ENCODE measurements at places on chromosomes 2 and 18.

- DNase-seq, result no peak
These were observed 75.8 kb downstream of the CLHC1 start for GRCh38 chr2:55156326-55156725.

GRCh38 chr2:212423089-212423488 is 115.5 kb downstream of the ERBB4 start:
- DNase-seq, result no peak

DNA sequence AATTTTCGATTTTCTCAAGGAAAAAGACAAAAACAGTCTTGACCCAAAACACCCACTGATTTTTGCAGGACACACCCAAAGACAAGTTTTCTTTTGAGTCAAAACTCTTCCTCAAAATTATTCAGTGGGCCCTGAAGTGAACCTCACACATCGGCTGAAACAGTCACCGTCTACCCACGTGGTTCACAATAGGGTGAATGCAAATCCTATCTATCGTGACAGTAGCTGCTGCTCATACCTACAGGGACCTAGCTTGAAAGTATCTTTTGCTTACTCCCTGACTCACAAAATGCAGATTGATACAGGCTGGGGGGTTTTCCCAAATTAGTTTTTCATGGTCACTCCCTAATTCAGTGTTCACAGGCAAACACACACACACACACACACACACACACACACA is 10.7 kb upstream of the CD226 start:
- DNase-seq, result no peak

DNA sequence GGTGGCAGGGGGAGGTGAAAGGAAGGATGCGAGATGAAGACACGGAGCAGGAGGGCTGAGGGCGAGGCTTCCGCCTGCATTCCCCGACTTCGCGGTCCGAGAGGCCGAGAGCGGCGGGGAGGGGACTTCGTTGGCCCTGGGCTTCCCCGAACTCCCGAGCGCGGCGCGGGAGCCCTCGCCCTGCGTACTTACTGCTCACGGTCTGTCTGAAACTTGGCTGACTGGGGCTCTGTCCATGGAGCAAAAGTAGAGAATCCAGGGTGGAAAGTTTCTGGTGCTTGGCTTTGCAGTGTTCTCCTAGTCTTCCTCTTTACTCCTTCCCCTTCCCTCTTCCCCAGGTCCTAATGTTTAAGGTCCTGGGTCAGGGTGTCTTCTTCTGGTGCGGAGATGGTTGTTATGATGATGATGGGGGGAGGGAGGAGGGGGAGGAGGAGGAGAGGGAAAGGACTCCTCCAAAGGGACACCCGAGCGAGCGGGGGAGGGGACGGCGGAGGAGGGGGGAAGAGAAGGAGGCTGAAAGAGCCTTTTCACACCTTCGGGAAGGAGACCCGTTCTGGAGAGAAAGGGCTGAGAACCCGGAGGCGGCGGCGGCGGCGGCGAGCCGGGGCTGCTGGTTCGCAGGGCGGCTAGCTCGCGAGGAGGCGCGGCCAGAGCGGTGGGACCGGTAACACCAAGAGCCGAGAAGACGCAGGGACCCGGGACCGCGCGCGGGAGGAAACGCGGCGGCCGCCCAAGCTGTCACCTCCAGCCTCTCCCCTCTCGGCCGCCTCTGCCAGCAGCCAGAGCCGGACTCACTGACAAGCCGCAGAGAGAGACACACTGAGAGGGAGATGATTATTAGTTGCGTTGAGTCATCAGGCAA is at the start of gene SATB2:
TSS of gene SATB2 (minus strand) at position 793 of the 862 bp plus-strand sequence. CDS start 1,902 bp downstream, outside the sequence.
- peak; percentile 68 for DNase-seq

DNA sequence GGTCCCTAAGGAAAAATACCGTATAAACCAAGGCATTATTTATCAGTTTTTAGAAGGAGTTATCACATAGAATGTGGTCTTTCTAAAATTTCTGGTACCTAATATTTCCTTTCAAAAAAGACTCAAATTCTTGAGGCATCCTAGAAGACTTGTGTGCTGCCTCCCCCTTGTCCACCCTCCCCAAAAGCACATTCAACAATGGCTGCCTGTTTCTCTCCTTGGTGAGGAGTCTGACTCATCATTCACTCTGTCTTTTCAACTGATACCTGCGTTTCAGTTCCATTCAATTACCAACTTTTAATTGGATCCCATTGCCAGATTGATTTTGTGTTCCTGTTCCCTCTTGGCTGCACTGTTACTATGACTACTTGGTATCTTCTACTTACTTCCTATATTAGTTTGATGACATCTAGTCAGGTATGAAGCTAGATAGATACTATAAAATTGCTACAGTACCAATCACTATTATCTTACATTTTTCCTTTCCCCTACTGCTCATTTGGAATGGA is 72.9 kb downstream of the XRCC5 start:
- DNase-seq, result no peak

DNA sequence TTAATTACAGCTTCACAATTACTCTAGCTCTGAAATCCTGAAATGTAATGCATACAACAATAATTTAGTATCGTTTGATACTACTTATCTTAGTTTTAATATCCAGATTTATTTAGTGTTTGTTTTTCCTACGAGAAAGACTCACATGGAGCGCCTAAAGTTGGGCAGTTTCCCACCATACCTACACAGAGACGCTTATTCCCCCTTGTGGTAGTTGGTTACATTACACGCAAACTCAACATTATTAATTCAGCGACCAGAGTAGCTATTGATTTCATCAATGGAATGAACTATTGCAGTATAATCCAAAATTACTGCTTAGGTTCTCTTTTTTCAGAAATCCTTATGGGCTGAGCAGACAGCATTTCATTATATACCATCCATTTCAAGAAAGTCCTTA is 164.0 kb upstream of the REG3G start:
- DNase-seq, result peak; percentile 13

GRCh38 chr2:218169757-218170546 is 3.2 kb upstream of the CXCR1 start:
- DNase-seq, result no peak

- DNase-seq, result no peak
These were observed 999.8 kb upstream of the GYPC start for GRCh38 chr2:125656190-125656589.

DNA sequence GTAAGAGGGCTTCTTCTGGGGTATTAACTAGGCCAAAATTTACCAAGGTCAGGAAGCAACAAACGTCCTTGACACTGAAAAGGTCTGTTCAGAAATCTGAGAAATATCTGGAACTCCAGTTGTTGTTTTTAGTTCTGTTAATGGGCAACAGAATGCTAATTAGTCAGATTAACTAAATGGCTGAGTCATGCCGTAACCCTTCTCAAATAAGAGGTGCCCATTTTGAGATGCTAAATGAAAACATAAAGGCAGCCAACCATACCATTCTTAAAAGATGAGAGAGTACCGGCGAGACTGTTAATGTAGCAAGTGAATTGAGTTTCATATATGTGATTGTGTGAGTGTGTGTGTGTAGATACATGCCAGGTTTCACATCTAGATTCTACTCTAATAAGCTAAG is 147.9 kb upstream of the GAREM1 start:
- DNase-seq, result no peak
